ENCODE measurements at places on chromosomes 11 and 22.

GRCh38 chr11:35623621-35624168 lies 5.4 kb downstream of the FJX1 start:
- DNase-seq = peak; percentile 91

DNA sequence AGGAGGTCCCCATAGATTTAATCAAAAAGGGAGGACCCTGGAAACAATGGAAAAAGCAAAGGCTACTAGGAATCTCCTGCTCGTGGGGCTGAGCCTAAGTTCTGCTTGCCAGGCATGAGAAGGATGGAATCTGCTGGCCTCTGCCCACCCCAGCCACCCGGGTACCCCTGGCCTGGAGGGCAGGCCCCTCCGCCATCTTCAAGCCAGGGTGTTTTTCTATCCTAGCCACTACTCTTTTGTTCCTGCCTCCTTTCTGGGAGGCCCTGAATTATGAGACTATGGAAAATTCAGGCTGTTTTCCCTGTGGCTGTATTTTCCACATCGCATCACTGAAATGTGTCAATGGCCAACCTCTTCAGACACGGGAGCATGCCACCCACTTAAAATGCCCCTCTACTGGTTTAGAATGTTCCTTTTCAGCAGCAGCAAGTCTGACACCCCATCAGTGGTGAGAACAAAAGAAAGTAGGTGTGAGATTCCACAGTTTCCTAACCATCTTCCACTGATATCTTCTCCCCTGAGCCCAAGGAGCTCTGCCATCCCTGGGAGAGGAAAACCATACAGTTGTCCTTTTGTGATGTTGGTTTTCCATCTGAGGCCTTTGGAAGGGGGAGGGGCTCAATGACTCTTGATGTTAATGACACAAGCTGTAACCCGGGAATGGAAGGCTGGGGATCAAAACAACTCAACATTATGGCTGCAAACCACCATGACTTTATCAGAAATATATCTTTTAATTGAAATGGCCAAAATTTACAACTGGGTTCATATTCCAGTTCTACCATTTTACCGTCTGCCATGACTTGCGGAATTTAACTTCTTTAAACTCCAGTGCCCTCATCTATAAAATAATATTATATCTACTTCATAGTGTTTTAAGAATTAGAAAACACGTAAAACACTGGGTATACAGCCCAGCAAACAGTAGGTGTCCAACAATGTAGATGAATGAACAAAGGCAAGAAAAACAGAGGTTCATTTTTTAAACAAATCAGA lies 22.2 kb downstream of the DKK3 start:
- no peak for DNase-seq

DNA sequence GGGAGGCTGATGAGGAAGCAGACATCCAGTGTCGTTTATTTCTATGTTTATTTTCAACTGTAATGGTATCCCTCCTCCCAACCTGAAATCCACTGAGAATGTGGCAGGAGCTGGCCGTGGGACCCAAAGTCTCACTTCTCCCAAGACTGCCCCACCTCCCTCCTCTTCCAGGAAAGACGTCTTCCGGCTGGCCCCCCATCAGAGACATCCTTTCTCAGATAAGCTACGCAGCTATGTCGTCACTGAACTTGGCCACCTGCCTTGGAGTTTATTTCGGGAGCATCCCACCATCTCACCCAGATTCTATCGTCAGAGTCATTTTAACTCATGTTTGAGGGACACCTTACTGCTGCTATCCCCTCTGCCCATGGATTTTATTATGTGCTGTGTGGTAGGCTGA lies 13.9 kb downstream of the TMEM184B start:
- peak; percentile 72 for DNase-seq

- no peak for DNase-seq
Observed at GRCh38 chr11:13680501-13681264, 12.2 kb downstream of the FAR1 start.

DNA sequence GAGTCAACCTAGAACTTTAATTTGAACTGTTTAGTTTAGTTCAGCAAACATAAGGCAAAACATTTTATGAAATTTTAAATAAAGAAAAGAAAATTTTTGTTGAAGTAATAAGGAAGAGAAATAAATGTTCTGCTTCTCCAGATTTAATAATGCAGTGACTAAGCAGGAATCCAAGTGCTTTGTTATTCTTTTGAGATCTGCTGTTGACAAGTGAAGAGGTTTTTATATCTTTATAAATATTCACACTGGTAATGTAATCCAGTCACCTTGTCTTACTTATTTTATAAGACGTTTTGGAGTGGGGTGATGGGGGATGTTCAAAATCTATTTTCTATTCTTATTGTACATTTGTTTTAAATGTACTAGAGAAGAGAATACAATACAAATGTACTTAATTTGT lies 725.9 kb upstream of the CCDC179 start:
- DNase-seq = no peak

GRCh38 chr11:130070109-130070845 lies 583 bp downstream of the APLP2 start:
- no peak for DNase-seq

DNA sequence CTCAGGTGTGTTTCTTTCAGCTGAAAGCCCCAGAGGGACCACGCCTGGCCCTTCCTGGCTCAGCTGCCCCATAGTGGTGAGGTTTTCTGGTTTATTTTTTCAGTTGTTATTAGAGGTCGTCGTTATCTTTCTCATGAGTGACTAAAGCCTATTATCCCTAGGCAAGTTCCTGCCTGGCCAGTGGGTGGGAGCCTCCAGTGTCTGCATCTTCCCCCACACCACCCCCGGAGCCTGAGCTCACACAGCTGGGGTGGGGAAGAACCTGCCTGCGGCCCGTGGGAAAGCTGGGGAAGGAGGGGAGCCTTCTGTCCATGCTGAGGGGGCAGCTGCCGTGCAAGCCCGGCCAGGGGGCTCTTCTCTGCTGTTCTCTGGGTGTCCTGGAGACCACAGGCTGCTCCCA lies 24.3 kb upstream of the PPFIA1 start:
- DNase-seq = peak; percentile 72

GRCh38 chr11:101582989-101583250 lies 887 bp downstream of the TRPC6 start:
- DNase-seq = no peak

DNA sequence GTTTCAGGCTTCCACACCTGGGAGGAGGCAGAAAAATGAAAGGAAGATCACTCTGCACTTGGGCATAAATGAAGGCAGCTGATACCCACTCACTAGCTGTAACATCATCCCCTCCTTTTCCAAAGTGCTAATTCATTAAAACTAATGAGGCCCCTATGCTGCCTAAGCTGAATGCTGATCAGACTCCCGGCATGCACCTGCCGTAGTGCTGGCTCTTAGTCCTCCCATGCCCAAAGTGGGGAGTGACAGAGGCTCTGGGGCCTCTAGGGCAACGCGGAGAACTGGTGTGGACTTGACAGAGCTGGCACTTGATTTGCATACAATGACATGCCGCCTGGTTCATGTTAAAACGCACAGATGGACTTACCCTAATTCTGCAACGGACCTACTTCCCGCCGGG lies 96.5 kb upstream of the NCAM1 start:
- DNase-seq = no peak

DNA sequence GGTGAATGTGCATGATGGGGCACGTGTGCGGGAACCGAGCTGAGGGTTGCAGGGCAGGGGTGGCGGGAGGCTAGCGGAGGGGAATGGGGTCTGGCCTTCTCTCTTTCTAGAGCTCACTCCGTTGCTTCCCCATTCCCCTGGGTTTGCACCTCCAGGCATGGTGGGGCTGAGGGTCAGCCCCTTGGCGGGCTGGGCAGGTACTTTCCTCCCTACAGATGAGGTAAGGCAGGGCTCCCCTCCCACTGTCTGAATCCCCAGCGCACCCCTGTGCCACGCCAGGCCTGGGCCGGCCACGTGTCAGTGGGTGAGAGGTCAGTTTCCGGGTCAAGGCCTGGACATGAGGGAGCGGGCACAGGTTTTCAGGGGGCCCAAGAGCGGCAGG lies 8.9 kb downstream of the SUSD2 start:
- DNase-seq = no peak

- DNase-seq = peak; percentile 81
Observed at GRCh38 chr11:3111919-3112690, 53.0 kb downstream of the OSBPL5 start.

- DNase-seq = no peak
Observed at GRCh38 chr22:29747832-29748231, 19.0 kb downstream of the ZMAT5 start.

GRCh38 chr11:63745304-63746170 lies 23.0 kb downstream of the ZFTA start:
- DNase-seq = peak; percentile 30

DNA sequence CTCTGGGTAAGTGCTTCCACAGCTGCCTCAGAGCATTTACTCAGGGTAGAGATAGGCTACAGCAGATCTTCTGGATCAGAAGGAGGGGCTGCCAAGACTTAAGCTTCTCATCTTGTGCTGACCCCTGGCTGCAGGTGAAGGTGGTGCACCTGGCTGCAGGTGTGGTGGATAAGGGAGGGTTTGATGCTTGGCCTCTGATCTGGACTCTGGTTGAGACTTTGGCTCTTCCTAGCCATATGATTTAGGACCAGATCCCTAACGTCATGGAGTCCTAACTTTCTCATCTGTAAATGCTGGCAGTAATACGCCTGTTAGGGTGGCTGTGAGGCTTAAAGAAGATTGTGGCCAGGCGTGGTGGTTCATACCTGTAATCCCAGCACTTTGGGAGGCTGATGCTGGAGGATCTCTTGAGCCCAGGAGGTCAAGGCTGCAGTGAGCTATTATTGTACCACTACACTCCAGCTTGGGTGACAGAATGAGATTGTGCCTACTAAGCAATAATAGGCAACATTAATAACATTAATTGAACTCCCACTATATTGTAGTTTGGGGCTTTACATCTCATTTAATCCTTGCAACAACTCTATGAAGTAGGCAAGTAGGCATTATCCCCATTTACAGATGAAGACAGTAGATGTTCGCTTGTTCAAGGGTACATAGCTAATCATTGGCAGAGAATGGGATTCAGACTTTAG lies 10.7 kb downstream of the DTX4 start:
- no peak for DNase-seq

DNA sequence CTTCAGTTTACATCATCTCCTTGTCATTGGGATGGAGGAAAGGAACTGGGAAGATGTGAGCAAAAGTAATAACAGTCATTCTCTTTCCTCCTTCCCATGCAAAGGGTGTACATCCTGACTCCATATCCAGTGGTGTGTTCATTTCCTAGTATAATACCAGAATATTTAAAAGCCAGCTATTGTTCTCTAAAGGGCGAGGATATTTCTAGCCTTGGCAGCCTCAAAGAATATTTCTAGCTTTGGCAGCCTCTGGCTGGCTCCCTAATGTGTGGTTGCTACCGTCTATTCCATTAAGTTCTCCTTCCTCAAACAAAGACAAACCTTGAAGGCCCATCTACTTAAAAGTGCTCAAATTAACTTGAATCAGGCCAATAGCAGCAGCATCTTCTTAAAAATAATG lies 114.0 kb downstream of the FAM76B start:
- DNase-seq = no peak

DNA sequence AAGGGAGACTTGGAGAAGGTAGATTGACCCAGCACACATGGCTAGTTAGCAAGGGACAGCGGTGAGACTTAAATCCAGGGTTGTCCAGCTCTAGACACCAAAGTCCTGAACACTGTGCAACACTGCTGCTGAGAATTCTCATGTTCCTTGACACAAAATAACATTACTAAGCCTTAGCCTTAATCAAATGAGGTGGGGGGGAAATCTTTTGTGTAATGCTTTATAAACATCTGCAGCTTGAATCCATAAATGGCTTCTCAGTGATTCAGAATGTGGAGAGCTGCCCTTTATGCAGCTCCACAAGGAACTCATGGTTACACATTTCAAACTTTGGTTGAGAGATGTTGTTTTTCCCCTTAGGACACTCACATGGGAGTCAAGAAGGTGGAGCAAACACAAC lies 80.0 kb downstream of the CD44 start:
- peak; percentile 17 for DNase-seq

- DNase-seq = no peak
Observed at GRCh38 chr11:3163241-3163981, 1.7 kb downstream of the OSBPL5 start.

- no peak for DNase-seq
Observed at GRCh38 chr22:38966380-38966702, 8.9 kb downstream of the APOBEC3A start.

DNA sequence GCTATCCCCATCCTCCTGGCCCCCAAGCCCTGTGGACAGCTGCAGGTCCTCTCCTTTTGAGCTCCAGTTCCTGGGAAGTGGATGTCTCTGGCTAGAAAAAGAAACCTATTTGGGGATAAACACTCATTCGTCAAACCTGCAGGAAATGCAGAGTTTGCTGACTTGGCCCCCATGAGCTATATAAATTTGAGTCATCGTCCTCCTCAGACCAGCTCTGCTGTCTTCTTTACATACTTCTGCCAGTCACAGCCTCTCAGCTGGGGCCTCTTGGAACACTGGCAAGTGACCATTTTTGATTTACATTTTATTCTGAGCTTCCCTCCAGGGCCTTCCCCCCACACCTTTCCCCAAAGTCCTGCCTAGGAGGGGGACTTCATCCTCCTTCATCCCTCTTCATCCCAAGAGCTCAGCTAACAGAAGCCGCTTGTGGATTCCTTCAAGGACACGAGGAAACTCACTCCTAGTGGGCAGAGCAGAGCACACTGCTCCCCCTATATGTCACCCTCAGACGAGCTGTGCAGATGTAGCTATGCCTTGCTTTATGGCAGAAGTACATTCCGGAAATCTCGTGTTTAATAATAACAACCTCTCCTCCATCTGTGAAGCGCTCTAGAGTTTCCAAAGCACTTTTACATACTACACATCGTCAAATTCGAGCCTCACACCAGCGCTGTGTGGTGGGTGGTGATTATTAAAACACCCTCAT lies 131.8 kb downstream of the FEZ1 start:
- DNase-seq = no peak

GRCh38 chr11:87942786-87943185 lies 232.5 kb downstream of the RAB38 start:
- DNase-seq = no peak

GRCh38 chr22:22789233-22789921 lies 98.2 kb upstream of the IGLL5 start:
- DNase-seq = no peak

DNA sequence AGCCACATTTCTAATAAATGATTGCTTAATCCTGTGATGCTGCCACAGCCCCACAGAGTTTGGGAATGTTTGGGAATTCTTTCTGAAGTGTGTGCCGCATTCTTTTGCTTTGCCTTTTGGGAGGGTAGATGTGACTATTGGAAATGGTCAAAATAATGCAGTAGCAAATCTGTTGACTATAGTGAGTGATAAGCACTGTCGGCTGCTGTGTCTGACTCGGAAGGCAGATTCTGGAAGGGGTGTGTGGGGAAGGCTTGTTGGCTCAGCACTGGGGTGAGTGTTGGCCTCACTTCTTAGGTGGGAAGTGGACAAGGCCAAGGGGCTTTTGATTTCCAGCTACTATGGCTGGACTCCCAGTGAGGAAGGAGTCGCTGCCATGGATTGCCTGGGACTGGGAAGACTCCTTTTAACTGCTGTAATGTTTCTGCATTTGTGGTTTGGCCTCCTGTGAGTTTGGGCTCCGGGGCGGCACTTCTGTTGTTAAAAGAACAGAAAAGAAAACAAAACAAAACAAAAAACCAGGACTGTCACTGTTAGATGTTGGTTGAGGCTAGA lies 20.1 kb downstream of the ZBTB16 start:
- peak; percentile 45 for DNase-seq

- no peak for DNase-seq
Observed at GRCh38 chr11:44987506-44987905, 36.8 kb upstream of the TP53I11 start.

GRCh38 chr22:50185375-50186087 lies at the start of gene TRABD:
Gene TRABD (plus strand): TSS chr22:50185913. CDS start chr22:50193061, 7,148 bp downstream.
- peak; percentile 77 for DNase-seq
